ENCODE measurements at places on chromosomes 3 and 15. TPM values are rescaled to one million over a fixed set of nuclear protein-coding genes. Genes with fewer than 3 reads are reported as not detected.

The TTLL13 gene
- not detected for total RNA-seq

The TRH gene
- total RNA-seq = 0.29 TPM

The NOX5 gene
- total RNA-seq = not detected

The PFN2 gene
- total RNA-seq = 162 TPM

The GRM7 gene
- 0.59 TPM for total RNA-seq

The DISP2 gene
- 0.40 TPM for total RNA-seq

The ATP2B2 gene
- 0.07 TPM for total RNA-seq

The C3orf85 gene
- total RNA-seq = not detected

The PLAAT1 gene
- 9.2 TPM for total RNA-seq

The DNAH12 gene
- total RNA-seq = 0.77 TPM

The CNBP gene
- 357 TPM for total RNA-seq

The FSIP1 gene
- total RNA-seq = 0.72 TPM

The SLC28A1 gene
- not detected for total RNA-seq

The KBTBD12 gene
- total RNA-seq = 0.24 TPM

The ADPRH gene
- total RNA-seq = 7.8 TPM

The ACKR2 gene
- 1.0 TPM for total RNA-seq

The REC114 gene
- total RNA-seq = not detected

The DPPA2 gene
- total RNA-seq = 3.1 TPM

The TNFAIP8L3 gene
- total RNA-seq = not detected

The GOLGA6L4 gene
- 4.3 TPM for total RNA-seq
